ENCODE measurements at places on chromosomes 11 and 22. TPM values are rescaled to one million over a fixed set of nuclear protein-coding genes. Genes with fewer than 3 reads are reported as not detected.

DNA sequence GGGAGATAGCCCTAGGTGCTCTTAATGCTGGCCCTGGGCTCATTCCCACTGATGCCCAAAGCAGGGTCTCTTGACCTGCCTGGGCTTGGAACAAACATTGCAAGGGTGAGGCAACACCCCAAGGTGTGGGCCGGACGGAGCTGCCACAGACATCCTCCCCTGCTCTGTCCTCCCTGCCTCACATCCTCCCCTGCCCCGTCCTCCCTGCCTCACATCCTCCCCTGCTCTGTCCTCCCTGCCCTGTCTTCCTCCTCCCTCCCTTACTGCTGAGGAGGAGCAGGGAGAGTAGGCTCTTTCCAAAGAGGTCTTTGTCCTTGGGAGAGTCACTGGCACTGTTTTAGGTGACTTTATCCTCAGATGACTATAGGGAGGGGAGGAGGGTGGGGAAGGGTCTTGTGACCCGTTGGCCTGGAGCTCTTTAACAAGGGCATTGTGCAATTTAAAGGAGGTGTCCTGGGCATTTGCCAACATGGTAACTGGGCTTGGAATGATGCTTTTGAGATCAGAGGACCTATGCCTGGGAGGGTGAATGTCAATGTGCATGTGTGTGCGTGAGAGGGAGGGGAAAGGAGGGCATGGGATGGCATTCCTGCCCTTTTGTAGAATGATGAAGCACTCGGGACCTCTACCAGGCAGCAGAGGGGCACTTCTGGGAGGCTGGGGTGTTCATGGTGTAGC is 700 bp downstream of the FAM180B start:
- H3K27me3 ChIP-seq, result peaks cover 1% of the 10 kb centered on the region
- peaks cover 28% of the 10 kb centered on the region for H3K36me3 ChIP-seq
- no peak overlapping the region for H3K4me3 ChIP-seq
- H3K4me1 ChIP-seq, result no peaks in the 10 kb centered on the region
- no peak for DNase-seq

GRCh38 chr11:10926801-10927211 is 69.0 kb upstream of the ZBED5 start:
- H3K4me3 ChIP-seq, result no peak overlapping the region
- H3K36me3 ChIP-seq, result no peaks in the 10 kb centered on the region
- peaks cover 10% of the 10 kb centered on the region for H3K27me3 ChIP-seq
- no peak for DNase-seq

SLC22A12 gene
- total RNA-seq, result not detected

GRCh38 chr11:115926601-115927000 is 422.4 kb upstream of the CADM1 start:
- no peaks in the 10 kb centered on the region for H3K4me1 ChIP-seq
- H3K36me3 ChIP-seq, result no peaks in the 10 kb centered on the region
- H3K27me3 ChIP-seq, result no peaks in the 10 kb centered on the region
- H3K4me3 ChIP-seq, result no peak overlapping the region
- no peak for DNase-seq
- H3K27ac ChIP-seq, result no peak overlapping the region

MAML2 gene
- total RNA-seq, result 59.8 TPM

DNA sequence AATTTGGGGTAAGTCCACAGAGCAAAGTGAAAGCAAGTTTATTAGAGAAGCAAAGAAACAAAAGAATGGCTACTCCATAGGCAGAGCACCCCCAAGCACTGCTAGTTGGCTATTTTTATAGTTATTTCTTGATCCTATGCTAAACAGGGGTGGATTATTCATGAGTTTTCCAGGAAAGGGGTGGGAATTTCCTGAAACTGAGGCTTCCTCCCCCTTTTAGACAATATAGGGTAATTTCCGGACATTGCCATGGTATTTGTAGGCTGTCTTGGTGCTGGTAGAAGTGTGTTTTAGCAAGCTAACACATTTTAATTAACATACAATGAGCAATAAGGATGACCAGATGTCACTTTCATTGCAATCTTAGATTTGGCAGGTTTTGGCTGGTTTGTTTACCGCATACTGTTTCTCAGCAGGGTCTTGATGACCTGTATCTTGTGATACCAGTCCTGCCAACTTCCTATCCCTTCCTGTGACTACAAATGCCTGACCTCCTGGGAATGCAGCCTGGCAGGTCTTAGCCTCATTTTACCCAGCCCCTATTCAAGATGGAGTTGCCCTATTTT is 937 bp upstream of the C1QTNF6 start:
- H3K4me3 ChIP-seq, result no peak overlapping the region
- no peak overlapping the region for H3K27ac ChIP-seq
- H3K36me3 ChIP-seq, result no peaks in the 10 kb centered on the region
- no peaks in the 10 kb centered on the region for H3K27me3 ChIP-seq
- DNase-seq, result no peak
- peaks cover 65% of the 10 kb centered on the region for H3K4me1 ChIP-seq

LRRC32 gene
- 1.8 TPM for total RNA-seq

DNA sequence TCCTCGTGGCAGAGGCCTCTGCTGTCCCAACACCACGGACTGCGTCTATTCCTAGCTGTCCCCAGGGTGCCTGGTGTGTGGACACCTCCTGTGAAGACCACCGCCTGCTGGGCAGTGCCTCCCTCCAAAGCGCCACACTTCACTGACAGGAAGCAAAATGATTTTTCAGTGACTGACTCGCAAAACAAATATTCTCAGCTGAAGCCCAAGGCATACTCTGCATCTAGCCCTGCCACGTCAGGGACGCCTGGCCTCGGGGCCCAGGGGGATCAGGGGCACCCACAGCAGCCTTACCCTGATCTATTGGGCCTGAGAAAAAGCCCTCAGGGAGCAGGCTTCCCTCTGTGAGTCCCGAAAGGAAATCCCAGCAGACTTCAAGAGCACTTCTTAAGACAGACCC is 2.2 kb downstream of the BRD1 start:
- DNase-seq, result no peak
- no peak overlapping the region for H3K27ac ChIP-seq
- H3K36me3 ChIP-seq, result peaks cover 51% of the 10 kb centered on the region
- H3K4me1 ChIP-seq, result peaks cover 85% of the 10 kb centered on the region

DNA sequence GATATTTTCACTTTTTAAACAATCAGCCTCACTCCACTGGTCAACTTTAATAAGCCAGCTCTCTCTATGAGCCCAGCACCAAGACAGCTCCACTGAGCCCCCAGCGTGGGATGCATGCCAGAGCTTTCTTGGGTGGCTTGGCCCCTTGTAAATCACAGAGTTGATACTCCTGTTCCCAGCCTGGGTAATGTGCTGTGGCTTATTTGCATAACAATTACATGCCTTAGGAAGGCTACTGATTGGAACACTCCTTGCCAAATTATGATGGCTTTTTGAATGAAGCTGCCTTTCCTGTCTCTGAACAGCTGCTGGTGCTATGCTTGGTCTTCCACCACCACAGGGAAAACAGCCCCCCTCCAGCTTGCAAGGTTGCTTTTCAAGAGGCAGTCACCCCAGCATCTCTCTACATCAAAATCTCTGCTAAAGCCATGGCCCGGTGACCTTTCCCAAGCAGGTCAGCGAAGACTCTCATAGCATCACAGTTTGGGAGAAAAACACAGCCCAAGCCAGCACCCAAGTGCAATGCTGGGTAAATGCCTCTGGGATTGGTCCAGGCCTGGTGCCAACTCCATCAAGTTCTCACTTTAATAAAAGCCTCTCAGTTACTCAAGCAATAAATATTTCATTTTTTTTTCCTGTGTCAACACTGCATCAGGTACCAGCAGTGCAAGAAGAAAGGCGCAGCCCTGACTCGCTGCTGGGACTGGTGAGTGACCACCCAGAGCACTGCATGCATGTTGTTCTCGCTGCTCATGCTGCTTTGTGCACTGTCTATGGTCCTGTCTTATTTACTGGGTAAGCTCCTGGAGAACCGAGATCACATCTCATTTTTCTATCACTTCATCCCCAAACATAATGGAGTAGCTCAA is 549.3 kb downstream of the OPCML start:
- no peaks in the 10 kb centered on the region for H3K4me1 ChIP-seq
- H3K36me3 ChIP-seq, result no peaks in the 10 kb centered on the region
- no peak overlapping the region for H3K27ac ChIP-seq
- no peak overlapping the region for H3K4me3 ChIP-seq
- H3K27me3 ChIP-seq, result no peaks in the 10 kb centered on the region

DNA sequence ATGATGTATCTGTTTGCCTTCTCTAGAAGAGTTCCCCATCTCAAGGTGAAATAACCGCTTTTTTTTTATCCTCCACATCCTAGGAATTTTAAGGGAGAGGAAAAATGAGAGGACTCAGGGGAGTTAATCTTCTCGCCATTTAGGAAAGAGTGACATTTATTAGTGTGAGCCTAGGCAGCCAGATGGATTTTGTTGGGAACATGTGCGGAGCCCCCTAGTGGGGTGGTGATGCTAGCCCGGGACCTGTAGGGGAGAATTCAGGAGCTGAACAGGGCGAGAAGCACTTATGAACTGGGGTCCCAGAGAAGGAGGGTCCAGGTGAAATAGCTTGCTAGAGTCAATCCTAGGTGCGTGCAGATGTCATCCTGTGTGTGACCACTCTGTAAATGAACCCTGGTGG is 10.7 kb downstream of the IL17RA start:
- H3K27ac ChIP-seq, result no peak overlapping the region
- H3K27me3 ChIP-seq, result no peaks in the 10 kb centered on the region
- peaks cover 84% of the 10 kb centered on the region for H3K4me1 ChIP-seq
- no peak for DNase-seq
- H3K36me3 ChIP-seq, result peaks cover 53% of the 10 kb centered on the region

MAPK8IP2 gene
- total RNA-seq, result 0.52 TPM

DNA sequence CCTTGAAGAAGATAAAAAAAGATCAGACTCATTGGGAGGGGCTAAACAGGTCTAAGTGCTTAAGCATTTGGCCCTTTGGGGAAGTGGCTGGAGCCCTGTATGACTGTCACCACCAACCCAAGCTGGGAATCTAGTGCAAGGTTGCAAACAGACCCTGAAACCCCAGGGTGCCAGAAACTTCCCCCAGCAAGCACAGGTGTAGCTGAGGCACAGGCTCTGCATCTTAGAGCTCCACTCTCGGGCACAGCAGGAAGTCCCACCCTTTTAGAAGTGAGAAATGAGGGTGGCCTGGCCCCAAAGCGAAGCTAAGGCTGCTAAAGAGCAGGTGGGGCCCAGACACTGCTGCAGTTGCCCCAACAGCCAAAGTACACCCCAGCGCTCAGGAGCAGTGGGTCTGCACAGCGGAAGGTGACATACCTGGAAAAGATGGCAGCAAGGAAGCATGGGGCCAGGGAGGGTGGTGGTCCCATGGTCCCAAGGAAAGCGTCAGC is 5.8 kb upstream of the KDM2A start:
- H3K36me3 ChIP-seq, result no peaks in the 10 kb centered on the region
- H3K4me3 ChIP-seq, result no peak overlapping the region
- no peaks in the 10 kb centered on the region for H3K27me3 ChIP-seq
- peaks cover 16% of the 10 kb centered on the region for H3K4me1 ChIP-seq

- H3K27me3 ChIP-seq, result no peaks in the 10 kb centered on the region
- no peak overlapping the region for H3K4me3 ChIP-seq
- no peaks in the 10 kb centered on the region for H3K4me1 ChIP-seq
- no peak for DNase-seq
- no peak overlapping the region for H3K27ac ChIP-seq
Measured at GRCh38 chr11:103907548-103908455, 128.6 kb upstream of the DDI1 start.

GRCh38 chr11:101127197-101127698 is 2.4 kb downstream of the PGR start:
- no peak overlapping the region for H3K27ac ChIP-seq
- H3K27me3 ChIP-seq, result peaks cover 45% of the 10 kb centered on the region
- no peak overlapping the region for H3K4me3 ChIP-seq
- no peak for DNase-seq

DNA sequence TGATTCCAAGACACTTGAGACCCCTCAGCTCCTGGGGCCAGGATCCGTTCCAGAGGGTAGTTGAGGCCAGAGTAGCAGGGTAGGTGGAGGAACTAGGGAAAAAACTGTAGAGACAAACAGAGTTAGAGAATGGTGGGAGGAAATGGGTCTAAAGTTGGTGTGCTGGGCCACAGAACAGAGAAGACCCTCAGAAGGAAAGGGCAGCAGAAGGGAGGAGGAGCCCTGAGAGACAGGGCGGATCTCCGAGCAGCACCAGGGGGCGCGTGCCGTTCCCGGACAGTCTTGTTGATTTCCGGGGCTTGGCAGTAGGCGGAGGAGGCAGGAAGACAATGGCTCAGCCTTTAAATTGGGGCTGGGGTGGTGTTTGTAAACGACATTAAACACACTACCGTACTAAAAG is 2.4 kb upstream of the CECR2 start:
- DNase-seq, result peak; percentile 39
- H3K27me3 ChIP-seq, result peaks cover 32% of the 10 kb centered on the region
- no peak overlapping the region for H3K27ac ChIP-seq
- H3K36me3 ChIP-seq, result no peaks in the 10 kb centered on the region

DNA sequence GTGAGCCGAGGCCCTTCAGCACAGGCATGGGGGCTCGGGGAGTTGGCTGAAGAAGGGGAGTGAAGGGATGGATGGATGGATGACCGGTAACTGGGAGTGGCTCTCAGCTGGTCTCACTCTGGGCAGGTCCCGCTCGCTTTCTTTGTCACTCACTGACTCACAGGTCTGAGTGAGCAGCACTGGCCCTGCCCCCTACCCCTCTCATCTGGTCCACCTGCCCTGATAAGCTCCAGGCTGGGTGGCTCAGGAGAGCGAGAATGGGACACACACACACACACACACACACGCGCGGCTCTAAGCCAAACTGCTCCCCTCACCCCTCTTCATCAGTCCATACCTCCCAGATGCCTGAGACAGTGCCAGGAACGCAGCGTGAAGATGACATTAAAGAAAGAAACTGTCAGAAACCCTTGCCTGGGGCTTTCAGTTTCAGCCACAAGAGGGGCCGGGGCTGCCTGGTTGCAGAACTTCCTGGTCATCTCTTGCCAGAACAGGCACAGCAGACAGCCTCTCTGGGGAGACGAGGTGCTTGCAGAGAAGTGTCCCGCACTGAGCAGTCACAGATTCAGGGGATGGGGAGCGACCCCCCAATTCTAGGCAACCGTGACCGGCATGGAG is 16.5 kb upstream of the SHISAL1 start:
- peaks cover 31% of the 10 kb centered on the region for H3K4me1 ChIP-seq
- no peak overlapping the region for H3K4me3 ChIP-seq
- peaks cover 70% of the 10 kb centered on the region for H3K27me3 ChIP-seq
- DNase-seq, result no peak
- no peak overlapping the region for H3K27ac ChIP-seq

DNA sequence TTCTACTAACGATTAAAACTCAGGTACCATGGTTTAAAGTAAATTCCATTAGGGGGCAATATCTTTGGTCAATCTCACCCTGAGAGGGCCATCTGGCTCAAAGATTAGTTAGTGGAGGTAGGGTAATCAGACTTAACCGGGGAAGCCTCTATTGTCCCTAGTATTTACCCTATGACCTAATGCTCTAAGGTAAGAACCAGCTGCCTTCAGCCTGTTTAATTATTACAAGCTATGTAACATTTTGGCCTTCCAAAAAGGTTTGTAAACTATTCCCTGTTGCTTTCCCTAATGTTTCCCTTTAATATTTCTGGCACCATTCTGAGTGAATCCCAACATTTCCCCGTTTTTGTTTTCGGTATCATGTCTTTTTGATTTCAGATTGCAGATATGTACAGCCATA is 15.1 kb upstream of the GLYATL1 start:
- H3K27me3 ChIP-seq, result no peaks in the 10 kb centered on the region
- no peak for DNase-seq
- H3K27ac ChIP-seq, result no peak overlapping the region
- no peak overlapping the region for H3K4me3 ChIP-seq
- peaks cover 10% of the 10 kb centered on the region for H3K4me1 ChIP-seq
- H3K36me3 ChIP-seq, result no peaks in the 10 kb centered on the region

GPR83 gene
- total RNA-seq, result not detected
